CD4-positive, alpha-beta T cell treated with Interleukin-15 for 4 hours (primary cell): ENCODE measurements at places on chromosomes 2 and 18.

DNA sequence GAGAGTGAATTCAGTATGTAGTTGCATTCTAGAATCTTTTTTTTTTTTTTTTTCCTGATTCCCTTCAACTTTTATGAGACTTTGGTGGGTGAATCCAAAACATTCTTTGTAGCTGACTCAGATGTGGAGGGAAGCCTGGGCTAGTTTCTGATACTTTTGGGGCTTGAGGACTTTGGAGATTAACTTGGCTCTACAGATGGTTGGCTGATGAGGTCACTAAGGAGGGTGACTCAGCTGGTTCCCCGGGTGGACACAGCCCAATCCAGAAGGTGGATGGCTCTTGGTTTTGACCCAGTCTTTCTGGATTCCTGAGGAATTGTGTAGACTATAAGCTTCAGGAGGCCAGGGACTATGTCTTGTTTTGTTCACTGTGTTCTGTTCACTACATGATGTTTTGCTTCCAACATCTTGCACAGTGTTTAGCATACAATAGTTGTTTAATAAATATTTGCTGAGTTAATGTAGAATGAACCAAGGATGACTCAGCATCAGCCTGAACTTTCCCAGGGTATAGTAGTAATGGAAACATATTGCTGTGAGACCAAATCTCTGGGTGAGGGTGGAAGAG is 30.5 kb downstream of the LAMA3 start:
- no peak for DNase-seq

DNA sequence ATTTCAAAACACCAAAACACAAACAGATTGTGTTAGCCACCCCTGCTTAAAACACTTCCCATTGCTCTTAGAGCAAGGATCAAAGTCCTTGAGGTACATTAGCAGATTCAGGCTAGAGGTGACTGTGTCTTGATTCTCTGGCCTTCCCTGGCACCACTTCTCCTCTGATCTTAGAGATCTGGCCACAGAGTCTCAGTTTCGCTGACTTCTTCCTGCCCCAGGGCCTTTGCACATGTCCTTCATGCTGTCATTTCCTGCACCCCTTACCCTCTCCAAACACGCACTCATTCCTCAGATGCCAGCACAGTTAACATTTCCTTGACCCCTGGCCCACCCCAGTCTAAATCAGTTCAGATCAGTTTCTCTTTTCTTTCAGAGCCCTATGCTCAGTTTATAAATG is 16.9 kb downstream of the CXCR4 start:
- no peak for DNase-seq

DNA sequence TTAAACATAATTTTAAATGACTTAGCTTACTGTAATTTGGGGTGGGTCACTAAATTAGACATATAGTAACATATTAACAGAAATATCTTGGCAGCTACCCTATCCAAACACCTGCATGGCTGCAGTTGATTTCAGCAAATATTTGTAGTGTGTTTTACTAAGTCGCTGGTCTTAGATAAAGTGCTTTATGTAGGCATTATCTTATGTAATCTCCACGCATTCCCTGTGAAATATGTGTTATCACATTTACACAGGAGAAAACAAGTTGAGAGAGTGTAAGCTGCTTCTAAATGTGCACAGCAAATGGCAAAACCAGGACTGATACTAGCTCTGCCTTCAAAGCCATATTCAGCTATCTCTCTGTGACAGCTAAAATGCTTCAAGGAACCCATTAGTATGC is 72.0 kb downstream of the NYAP2 start:
- DNase-seq: no peak

DNA sequence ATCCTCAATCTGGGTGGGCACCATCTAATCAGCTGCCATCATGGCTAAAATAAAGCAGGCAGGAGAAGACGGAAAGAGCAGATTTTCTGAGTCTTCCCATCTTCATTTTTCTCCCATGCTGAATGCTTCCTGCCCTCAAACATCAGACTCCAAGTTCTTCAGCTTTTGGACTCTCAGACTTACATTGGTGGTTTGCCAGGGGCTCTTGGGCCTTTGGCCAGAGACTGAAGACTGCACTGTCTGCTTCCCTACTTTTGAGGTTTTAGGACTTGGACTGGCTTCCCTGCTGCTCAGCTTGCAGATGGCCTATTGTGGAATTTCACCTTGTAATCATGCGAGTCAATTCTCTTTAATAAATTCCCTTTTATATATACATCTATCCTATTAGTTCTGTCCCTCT is 36.6 kb downstream of the DIPK1C start:
- DNase-seq: no peak

DNA sequence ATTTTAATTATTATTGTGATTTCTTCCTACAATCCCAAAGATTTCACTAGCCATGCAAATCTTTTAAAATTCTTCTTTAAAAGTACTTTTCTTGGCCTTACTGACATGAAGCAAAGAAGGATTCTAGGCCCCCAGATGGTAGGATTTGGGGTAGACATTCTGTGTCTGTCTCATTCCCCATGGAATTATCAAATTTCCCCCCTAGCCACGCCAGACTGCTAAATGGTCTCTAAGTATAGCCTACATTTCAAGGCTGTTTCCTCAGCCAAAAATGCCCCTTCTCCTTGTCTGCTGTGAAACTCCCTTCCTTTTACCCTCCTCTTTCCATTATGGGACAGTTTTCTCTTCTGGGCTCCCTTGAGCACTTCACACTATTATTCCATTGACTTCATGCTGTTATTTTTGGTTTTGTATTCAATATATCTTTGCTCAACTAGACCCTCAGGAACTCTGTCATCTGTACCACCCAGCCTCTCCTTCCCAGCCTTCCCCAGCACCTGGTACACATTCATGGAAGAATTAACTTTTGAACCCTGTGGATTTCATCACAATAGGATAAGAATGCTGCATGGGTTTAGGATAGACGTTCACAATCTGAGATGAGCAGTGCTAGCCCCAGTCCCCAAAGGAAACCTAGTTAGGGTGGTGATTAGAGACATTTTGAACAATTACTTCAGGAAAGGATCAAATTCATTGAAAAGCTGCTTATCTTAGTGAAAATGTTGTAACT is 21.5 kb upstream of the CYP1B1 start:
- no peak for DNase-seq

DNA sequence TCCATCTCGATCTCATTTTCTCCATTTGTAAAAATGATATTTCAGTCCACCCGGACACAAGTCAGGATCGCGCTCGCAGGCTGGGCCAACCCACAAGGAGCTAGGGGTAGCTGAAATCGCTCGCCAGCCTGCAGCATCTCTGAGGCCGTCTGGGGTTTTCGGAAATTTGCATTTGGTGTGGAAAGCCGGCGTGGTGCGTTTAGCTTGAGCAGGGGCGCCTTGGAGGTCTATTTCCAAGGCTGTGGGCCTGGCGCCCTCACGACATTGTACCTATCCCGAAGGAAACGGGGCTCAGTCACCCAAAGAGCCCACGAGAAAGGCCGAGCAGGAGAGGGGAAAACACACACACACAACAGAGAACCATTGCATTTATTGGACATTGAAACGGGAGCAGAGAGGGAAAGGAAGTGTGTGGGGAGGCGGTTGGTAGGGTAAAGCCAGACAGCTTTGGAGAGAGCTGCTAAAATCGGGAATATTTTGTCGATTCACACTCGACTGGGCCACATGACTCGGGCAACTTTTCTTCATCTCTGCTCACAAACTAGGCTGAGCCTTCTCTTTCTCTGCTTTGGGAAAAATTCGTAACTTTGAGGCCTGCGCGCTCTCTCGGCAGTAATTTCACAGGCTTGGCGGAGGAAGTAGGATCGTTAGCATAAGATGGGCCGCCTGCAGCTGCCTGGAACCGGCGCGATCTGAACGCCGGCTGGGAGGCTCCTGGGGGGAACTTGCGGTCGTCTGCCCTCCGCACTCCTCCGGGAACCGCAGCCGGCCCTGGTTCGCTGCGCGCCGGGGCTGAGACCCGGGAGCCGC is 1.1 kb upstream of the HOXD8 start:
- no peak for DNase-seq

DNA sequence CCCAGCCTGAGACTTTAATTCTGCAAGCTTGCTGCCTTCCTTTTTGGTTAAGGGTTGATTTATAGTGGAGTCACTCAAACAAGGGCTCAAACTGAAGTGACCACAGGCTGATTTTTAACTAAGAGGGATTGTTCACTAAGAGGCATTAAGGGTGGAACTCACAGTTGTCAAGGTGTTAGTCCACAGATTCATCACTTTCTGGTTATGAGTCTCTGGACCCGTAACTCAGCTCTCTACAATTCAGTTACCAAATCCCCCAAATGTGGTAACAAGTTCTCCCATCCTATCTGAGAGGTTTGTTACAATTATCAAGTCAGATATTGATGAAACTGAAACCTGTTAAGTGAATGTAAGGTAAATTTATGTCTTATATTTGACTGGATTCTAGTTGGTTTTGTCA is 185.9 kb upstream of the KLHL14 start:
- no peak for DNase-seq

- DNase-seq: peak; percentile 35
Observed at GRCh38 chr2:97714084-97714949, 941 bp downstream of the ZAP70 start.

- DNase-seq: no peak
Observed at GRCh38 chr2:149152469-149152953, 114.0 kb downstream of the LYPD6B start.

GRCh38 chr2:112958428-112959108 is 19.2 kb upstream of the IL36G start:
- peak; percentile 52 for DNase-seq

DNA sequence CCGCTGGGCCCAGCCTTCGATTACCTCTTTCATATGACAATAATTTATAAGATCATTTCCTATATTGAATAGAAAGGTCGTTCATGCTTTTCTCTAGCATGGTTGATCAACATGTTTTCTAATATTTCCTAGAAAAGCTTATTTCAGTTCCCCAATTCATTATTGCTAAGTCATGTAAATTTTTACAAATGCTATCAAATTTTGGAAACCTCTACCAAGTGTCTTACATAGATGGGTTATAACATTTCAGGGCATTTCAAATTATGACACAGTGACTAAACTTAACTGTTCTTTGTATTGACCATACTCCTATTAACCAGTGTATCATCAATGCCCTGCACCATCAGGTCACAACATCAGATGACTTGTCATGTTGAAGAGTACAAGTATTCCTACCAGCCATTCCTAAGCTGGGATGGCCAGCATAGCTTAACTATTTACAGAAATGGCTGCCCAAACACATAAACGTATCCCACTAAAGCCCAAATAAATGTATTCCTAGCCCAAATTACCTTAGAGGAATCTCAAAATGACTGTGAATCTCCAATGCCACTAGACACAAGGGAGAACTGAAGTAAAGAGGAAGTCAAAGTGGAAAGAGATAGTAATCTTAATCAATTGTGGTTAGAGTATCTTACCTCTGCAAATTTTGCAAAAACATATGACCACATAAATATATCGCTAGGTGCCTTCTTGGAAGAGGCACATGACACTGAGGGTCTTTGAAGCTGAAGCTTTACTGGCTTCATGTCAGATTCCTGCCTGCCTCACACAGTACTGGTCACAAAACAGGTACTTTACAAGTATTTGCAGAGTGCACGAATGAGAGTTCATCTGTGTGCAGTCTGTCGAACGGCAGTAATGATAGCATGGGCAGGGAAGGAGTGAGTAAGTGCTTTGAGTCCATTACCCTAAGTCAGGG is 87.3 kb upstream of the TLK1 start:
- peak; percentile 56 for DNase-seq

DNA sequence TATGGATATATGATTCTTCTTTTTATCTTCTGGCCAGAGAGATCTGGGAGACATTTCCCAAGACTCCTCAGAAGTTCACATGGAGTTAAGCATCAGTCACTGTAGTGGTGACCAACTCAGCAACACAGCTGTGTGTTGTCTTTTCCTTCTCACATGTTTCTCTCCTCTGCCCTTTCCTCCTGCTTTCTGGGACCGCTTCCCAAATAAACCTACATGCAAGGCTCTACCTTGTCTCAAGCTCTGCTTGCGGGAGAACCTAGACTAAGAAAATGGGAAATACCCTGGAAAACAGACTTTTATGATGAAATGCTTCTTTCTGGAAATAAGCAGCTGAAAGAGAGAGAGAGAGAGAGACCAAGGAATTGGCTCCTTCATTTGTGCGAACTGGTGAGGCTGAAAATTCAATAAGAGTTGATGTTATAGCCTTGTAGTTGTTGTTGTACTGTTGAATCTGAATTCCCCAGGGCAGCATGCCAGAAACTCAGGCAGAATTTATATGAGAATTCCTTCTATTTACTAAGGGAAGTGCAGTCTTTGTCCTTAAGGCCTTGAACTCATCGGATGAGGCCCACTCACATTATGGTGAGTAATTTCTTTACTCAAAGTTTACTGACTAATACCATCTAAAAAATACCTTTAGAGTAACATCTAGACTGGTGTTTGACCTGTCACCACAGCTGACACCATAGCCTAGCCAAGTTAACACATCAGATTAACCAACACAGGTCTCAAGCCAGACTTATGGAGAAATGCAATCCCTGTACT is 22.7 kb upstream of the DSC1 start:
- DNase-seq: no peak

DNA sequence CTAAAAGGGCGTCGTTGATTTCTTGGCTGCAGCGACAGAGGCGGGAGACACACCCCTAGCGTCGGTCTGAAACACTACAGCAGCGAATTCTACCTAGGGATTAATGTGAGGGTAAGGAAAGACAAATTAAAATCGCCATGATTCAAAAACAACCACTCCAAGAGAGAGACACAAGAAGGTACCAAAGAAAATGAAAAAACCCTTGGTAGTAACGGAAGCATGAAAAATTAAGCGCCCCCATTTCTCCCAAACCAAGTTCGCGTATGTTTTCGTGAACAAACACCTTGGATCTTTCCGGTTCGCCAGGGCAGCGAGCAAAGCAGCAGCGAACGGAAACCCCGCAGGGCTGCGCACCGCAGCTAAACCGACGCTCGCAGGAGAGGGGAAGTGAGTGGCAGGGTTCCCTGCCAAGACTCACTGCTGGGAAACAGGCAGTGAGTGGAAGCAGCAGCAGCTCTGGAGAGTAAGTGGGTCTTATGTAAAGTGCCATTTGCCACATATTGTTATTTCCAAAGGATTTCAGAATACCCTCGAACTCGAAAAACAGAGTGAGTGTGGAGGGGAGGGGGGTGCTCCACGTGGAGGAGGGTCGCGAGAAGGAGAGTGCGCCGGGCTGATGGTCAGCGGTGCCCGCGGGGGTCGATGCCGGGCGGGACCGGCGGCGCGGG is 1.0 kb downstream of the PPP3R1 start:
- DNase-seq: no peak

DNA sequence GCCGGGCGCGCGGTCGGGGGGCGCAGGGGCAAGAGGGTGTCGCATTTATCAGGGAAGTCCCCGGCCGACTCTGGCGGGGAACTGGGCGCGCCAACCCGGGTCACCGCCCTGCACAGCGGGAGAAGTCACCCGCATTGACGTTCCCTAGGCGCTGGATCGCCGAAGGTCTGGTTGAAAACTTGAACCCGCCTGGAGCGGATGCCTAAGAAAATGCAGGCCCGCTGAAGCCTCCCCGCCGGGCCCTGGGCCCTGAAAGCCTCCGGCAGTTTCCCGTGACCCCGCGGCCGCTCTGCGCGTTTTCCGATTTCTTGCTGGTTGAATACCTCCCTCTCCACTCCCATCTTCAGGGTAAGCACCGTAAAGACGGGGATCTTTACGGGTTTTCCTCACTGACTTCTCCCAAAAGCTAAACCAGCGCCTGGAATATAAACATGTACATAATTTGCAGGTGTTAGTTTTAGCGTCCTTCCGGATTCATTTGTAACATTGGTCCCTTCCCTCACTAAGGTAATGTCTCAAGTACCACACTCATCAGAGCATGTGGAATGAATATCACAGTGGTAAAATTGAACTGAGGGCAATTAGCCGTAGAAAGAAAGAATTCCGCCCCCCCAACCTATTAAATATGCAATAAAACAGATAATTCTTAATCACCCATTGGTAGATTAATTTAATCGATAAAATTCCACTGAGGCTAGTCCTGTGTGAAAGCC is 675 bp upstream of the SPIRE1 start:
- DNase-seq: peak; percentile 9
